ENCODE measurements at places on chromosomes 16 and 17.

GRCh38 chr17:18323007-18323406 lies 7.9 kb downstream of the SMCR8 start:
- no peak for DNase-seq

GRCh38 chr16:11258553-11259492 lies 2.8 kb upstream of the SOCS1 start:
- no peak for DNase-seq

DNA sequence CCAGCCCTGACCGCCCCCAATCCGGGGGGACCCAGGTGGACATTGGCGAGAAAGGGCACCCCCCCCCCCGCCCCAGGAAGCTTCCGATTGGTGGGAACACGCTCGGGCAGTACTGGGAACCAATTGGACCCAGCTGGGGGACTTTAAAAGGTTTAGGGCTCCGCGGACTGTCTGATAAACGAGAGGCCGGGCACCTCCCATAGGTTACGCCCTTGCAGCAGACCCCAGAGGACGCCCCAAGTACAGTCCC lies 245 bp downstream of the TMEM256 start:
- no peak for DNase-seq

DNA sequence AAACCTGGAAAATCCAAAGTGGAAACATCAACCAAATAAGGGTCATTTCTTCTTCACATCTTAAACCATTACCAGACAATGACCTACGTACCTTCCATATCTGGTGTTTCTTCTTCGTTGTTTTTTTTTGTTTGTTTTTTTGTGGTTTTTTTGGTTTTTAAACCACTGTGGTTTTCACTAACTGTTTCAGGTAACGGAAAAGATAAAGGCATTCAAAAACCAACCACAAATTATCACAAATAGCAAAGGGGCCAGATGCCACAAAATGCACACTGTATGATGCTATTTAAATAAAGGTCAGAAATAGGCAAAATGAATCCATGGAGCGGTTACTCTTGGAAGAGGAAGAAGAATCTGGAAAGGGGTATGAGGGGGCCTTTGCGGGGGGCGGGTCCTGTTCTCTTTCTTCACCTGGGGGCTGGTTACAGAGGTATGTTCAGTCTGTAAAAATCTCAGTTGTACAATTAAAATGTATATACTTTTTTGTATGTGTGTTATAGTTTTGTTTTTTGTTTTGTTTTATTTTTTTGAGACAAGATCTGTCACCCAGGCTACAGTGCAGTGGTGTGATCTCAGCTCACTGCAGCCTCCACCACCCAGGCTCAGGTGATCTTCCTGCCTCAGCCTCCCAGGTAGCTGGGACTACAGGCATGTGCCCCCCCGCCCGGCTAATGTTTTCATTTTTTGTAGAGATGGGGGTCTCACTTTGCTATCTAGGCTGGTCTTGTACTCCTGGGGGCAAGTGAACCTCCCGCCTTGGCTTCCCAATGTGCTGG lies 29.6 kb downstream of the LITAF start:
- no peak for DNase-seq

GRCh38 chr16:77430360-77430759 lies 4.5 kb downstream of the ADAMTS18 start:
- no peak for DNase-seq

GRCh38 chr16:89149386-89149785 lies 22.2 kb upstream of the CDH15 start:
- DNase-seq: no peak

GRCh38 chr17:81067391-81067811 lies 32.5 kb downstream of the BAIAP2 start:
- no peak for DNase-seq

DNA sequence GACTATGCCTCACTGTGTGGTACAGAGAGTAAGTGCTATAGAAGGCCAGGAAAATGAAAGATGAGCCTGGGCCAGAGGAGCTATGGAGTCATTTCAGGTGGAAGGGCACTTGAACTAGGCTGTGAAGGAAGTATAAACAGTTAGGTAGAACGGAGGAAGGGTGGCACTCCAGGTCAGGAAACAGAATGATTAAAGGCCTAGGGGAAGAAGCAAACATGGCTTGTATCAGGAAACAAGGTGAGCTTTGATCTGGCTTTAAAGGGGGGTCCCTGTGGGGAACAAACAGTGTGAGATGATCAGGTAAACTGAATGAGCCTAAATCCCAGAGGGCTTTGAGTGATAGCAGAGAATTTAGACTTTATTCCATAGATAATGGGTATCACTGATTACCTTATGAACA lies 16.9 kb downstream of the MAP3K3 start:
- no peak for DNase-seq

DNA sequence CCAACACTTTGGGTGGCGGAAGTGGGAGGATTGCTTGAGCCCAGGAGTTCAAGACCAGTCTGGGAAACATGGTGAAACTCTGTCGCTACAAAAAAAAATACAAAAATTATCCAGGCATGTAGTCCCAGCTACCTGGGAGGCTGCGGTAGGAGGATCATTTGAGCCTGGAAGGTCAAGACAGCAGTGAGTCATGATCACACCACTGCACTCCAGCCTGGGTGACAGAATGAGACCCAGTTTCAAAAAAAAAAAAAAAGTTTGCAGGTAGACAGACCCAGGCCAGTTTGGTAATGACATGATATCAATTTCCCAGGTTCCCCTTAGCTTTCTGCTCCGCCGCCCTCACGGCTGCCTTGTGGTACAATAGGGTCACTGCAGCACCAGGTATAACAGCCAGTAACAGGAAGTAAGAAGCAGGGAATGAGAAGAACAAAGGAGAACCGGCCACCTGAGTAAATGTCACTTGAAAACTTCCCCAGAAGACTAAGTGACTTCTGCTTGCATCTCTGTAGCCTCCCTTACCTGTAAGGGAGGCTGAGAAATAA lies 201.2 kb upstream of the HSBP1 start:
- DNase-seq: no peak

GRCh38 chr17:8912084-8912981 lies 44.9 kb upstream of the PIK3R6 start:
- DNase-seq: no peak

- DNase-seq: no peak
These were observed 37.1 kb upstream of the LGALS9 start for GRCh38 chr17:27593857-27594255.

GRCh38 chr17:41396996-41397660 lies at the start of gene KRT31:
Gene KRT31 (minus strand): TSS chr17:41397608. CDS start chr17:41397539, 69 bp downstream.
- DNase-seq: no peak

DNA sequence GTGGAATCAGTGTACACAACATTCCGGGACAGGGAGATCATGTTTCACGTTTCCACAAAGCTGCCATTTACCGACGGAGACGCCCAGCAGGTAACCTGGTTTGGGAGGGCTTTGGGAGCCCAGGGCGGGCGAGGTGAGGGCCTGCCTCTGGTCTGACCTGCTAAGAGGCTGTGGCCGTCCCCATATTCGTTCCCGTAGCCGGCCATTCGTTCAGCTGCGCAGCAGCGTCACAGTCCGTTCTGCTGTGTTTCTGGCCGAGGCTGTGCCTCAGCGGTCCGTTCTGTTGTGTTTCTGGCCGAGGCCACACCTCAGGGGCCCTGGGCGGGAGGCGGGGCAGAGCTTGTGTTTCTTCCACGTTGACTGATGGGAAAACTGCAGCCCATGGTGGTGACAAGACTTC lies 68.0 kb downstream of the OR1D5 start:
- DNase-seq: no peak
